ENCODE measurements at places on chromosomes 12 and 14.

DNA sequence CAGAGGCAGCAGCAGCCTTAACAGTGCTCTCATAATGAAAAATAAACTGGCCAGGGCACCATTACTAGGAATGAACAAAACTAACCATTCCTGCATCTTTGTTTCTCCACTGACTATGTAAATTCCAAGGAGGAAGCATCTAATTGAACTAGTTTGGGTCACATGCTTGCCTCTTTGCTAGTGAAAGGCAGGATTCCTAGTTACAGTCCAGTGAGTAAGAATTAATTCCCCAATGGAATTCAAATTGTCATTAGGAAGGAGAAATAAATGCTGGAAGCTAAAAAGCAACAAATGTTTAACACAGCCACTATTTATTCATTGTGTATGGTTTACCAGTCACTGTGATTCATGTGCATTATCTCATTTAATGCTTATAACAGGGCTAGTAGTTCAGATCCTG is 316.0 kb downstream of the CCDC91 start:
- no peak for DNase-seq

- DNase-seq = no peak
Observed at GRCh38 chr14:58200480-58200841, 512 bp downstream of the ACTR10 start.

GRCh38 chr12:71664411-71665089 is 449 bp downstream of the THAP2 start:
- DNase-seq = no peak

- DNase-seq = no peak
Observed at GRCh38 chr14:79557309-79557708, 654.0 kb downstream of the DIO2 start.

DNA sequence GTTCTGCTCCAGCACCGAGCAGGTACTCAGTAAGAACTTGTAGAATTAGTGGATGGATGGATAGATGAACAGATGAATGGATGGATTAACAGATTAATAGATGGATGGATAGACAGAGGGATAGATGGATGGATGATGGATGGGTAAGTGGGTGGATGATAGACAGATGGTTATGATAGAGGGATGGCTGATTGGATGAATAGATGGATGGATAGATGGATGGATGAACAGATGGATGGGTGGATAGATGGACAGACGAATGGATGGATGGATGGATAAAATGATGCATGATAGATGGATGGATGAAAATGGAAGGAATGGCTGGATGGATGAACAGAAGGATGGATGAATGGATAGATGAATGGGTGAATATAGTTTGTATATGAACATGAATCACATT is 8.0 kb upstream of the MAP1LC3B2 start:
- DNase-seq = no peak

DNA sequence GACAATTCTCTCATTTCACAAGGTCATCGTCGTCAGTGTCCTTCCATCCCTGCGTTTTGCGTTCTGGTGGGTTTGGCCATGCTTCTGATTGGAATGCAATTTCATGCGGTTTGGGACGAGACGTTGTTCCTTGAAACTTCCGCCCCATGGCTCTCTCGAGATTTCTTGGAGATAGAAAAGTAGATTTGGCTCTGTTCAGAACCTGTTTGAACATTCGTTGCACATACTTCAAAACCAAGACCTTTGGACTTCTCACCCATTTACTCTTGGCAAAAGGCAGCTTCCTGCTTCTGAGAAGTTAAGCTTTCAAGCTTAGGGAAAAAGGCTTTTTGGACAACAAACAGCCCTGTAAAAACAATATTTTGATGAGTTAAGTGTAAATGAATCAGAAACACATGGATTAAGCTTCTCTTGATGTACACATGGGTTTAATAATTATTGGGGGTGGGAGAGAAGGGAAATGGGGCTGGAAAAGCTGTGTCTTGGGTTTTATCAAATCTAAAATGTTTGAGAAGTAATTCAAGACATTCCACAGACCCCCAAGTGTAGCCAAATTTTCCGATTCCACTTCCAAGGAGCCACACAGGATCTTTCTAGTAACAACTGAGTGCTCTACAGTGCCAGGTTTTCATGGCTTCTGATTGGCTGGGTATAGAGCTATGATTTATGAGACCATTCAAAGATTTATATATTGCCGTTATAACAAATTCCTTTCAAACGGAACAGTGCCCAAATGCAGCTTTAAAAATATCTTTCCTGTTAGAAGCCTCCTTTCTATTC is 467.2 kb downstream of the MED13L start:
- no peak for DNase-seq

DNA sequence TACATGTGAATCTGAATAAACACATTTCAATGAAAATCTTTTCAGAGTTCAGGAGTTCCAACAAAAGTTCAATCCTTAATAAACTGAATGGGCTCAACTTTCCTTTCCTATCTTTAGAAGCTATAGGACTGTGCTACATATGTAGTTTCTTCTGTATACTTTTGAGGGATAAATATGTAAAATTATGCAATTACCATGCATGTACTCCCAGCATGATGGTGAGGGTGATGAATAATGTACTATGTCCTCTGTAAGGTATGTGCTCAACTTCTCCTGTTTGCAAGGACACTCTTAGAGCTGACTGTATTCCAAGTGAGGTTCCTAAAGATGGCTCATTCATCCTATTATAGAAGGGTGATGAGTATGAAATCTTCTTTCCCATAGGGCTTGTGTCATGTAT is 15.5 kb downstream of the MBIP start:
- no peak for DNase-seq

DNA sequence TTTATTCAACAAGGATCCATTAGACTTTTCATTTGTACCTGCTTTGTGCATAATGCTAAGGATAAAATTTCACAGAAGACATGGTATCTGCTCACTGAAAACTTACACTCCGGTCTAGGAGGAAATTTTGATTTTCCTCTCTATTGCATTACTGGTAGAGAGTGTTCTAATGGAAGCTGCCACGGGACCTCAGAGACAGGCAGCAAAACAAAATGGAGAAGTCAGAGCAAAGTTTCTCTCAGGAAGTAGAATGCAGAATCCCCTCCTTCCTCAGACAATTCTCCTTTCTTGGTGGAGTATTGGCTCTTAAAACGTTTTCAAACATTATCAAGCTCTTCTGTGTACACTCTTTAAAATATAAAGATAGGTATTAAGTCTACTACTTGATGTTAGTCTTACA is 12.3 kb downstream of the CLEC2B start:
- DNase-seq = no peak

DNA sequence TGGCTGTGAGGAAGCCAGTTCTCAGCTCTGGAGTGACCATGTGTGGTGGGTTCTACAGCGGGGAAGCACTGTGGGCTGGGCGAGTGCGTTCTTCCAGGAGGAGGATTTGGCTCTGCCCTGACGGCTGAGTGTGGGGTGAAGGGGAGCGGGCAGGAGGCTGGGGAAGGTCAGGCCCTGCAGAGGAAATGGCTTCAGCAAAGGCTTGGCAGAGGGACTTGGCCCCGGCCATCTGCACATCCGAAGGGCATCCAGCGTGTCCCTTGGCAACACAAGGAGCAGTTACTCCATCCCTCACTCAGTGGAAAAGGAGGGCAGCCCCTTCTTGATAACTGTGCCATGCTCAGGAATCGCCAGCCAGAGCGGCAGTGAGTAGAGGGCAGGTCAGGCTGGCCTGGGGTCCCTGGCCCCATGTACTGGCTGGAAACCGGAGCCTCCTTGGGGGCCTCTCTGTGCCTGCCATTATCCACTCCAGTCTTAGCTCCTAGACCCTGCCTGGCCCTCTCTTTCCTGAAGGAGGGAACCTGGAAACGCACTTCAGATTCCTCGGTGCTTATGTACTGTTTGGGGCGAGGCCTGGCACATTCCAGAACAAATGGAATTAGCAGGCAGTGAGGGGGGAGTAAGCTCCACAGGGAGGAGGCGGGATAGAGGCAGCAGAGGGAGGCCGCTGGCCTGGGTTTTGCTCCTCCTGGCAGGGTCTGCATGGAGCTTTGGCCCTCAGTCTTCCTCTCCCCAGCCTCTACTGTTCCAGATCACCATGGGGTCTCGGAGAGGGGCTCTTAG is 133.6 kb upstream of the NCOR2 start:
- no peak for DNase-seq

DNA sequence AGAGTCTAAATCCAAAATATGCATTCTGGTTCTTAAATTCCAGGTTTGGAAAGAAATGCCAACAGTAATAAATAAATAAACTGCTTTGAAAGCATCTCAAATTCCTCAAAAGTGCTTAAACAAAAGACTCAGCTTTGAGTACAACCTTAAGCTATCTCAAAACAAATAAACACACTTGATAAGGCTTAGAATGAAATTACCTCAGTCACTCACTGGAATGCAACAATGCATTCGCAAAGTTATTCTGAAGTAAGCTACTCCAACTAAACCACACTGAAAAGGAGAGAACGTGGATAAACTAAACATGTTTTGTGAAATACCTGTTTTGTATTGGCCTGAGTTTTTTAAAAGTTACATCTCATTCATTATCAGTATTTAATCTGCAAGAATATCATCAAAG is 1.2 kb downstream of the SPTSSA start:
- no peak for DNase-seq

GRCh38 chr14:21038441-21039422 is 3.4 kb upstream of the RNASE7 start:
- DNase-seq = no peak

GRCh38 chr12:55996715-55997534 is at the start of gene SUOX:
SUOX (plus strand) TSS chr12:55997276; CDS start chr12:56002222, 4,946 bp downstream.
- no peak for DNase-seq

- no peak for DNase-seq
Observed at GRCh38 chr14:105280525-105280924, 20.3 kb downstream of the BRF1 start.

DNA sequence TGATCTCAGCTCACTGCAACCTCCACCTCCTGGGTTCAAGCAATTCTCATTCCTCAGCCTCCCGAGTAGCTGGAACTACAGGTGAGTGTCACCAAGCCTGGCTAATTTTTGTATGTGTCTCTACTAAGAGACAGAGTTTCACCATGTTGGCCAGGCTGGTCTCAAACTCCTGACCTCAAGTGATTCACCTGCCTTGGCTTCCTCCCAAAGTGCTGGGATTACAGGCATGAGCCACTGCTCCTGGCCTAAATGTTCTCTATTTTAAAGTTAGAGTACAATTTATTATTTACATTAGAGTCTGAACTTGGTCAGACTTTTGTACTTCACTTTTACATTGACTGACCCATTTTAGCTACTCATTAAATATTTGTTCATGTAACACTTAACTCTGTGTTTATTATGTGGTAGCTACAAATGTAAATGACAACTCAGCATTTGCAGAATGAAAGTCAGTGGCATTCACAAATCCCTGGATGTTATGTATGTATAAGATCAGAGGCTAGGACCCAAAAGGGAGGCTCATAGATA is 409.6 kb downstream of the APAF1 start:
- no peak for DNase-seq

- no peak for DNase-seq
Observed at GRCh38 chr14:100578552-100578951, 8.7 kb downstream of the BEGAIN start.
